ENCODE measurements at places on chromosomes 4 and X.
A peak's percentile ranks its signal among the peaks of the same experiment; 100 is the strongest.

DNA sequence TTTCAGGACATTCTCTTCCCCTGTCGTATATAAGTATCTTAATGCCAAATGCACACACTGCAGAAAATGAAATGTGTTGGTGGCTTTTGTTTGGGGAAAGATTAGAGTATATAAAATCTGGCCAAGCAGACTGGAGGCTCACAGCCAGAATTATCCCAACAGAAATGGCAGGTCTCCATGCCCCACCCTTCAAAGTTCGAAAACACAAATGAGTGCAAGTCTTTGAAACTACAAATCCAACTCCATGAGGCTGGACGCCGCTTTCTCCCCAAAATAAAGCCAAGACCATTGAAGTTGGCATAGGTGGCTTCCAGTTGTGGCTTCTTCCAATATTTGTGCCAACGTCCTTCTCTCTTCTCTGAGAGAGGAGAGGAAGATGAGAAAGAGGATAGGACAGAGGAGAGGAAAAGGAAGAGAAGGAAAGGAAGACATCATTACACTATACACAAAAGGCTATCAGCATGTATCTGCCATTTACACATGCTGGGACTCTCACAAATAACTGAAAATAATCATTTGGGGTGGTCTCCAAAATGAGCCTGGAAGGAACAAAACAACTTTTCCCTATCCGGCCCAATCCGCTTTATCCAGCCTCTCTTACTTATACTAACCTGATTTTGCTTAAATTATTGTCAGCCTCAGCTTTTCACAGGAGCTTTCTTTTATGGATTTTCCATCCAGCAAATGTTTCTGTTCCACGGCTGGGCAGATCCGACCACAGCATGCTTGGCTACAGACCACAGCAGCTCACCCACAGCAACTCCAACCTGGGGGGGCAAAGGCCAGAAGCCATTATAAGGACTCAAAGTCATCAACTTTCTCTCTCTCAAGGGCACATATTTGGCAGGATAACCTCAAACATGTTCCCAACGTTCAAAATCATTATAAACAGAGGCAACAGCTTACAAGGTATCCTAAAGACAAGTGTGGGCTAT is 71.7 kb downstream of the APBB2 start:
- H3K4me1 ChIP-seq: peaks cover 62% of the 10 kb centered on the region
- H3K36me3 ChIP-seq: peaks cover 13% of the 10 kb centered on the region
- DNase-seq: no peak
- no peaks in the 10 kb centered on the region for H3K27me3 ChIP-seq

- peaks cover 5% of the 10 kb centered on the region for H3K4me1 ChIP-seq
- DNase-seq: no peak
- H3K4me3 ChIP-seq: no peak overlapping the region
- no peak overlapping the region for H3K27ac ChIP-seq
- H3K27me3 ChIP-seq: no peaks in the 10 kb centered on the region
Measured at GRCh38 chr4:184331268-184331995, 113.8 kb upstream of the ENPP6 start.

DNA sequence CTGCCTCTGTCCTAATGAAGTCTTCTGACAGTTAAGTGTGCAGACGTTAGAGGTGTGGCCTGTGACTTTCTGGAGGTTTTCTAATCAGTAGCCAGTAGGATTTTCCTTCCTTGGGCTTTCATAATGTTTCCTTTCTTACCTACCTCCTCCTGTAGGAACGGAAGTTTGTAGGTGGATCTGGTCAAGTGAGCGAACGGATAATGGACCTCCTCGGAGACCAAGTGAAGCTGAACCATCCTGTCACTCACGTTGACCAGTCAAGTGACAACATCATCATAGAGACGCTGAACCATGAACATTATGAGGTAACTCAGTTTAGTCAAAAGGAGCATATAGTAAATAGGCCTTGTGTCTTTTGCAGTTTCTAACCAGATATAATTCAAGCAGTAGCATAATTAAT is 75.0 kb downstream of the MAOA start:
- no peak overlapping the region for H3K27ac ChIP-seq
- DNase-seq: no peak
- H3K36me3 ChIP-seq: no peaks in the 10 kb centered on the region

DNA sequence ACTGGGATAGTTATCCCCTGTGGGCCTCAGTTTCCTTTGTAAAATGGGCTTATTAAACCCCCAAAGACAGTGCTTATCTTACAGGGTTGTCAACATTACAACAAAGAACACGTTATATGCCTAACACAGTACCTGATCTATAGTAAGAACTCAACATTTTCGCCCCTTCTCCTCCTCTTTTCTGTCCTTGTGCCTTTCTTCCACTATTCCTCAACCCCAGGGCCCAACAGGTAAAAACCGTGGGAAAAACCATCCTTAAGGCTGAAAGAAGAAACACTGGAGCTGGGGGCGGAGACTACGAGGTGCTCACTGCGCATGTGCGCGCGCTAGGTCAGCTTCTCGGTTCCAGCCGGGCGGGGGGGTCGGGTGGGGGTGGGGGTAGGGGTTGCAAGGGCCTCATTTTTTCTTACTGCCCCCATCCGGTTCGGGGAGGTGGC is 426 bp upstream of the XIAP start:
- H3K27ac ChIP-seq: peak overlapping the region; percentile 93
- peak; percentile 89 for DNase-seq
- H3K36me3 ChIP-seq: no peaks in the 10 kb centered on the region

- no peaks in the 10 kb centered on the region for H3K4me1 ChIP-seq
- H3K27me3 ChIP-seq: peaks cover 28% of the 10 kb centered on the region
- peak; percentile 53 for DNase-seq
- H3K27ac ChIP-seq: no peak overlapping the region
- H3K36me3 ChIP-seq: no peaks in the 10 kb centered on the region
Measured at GRCh38 chrX:2828959-2829411, 255 bp downstream of the GYG2 start.

DNA sequence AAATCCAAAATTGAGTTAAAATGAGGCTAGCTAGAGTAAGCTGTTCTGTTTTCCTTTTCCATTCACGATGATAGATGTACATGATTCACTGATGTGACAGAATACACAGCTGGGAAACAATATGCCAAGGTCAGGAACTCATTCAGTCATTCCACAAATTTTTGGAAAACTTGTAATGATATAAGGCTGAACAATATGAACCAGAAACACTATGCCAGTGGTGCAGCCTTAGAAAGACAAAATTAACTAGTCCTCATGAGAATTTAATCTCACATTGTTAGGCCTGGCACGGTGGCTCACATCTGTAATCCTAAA is 50.0 kb upstream of the NDST3 start:
- no peak for DNase-seq
- no peaks in the 10 kb centered on the region for H3K4me1 ChIP-seq
- no peaks in the 10 kb centered on the region for H3K36me3 ChIP-seq

DNA sequence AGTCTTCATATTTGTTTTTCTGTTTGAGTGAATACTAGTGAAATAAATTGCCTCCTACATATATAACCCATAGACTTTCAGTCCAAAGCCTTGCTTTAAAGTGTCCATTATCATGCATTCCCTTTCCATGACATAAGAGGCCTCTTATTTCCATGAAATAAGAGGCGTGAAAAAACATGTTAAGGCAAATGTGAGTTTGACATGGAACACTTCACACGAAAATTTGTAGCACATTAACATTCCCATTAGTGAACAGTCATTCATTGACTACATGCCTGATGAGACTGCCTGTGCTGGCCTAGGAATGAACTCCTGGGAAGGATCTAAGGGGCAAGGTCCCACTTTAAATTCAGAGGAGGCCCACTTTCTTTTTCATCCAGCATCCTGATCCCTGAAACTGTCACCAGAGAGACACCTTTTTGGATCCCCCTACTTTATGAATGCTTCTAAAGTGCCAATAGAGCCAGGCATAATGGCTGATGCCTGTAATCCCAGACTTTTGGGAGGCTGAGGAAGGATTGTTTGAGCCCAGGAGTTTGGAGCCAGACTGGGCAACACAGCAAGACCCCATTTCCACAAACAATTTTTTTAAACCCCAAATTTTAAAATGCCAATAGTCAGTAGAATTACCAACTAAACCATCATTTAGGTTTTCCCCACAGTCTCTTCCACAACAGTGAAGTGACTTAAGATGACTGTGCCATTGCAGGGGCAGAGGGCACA is 6.7 kb downstream of the RTL8B start:
- H3K4me1 ChIP-seq: peaks cover 1% of the 10 kb centered on the region
- no peaks in the 10 kb centered on the region for H3K36me3 ChIP-seq
- no peak overlapping the region for H3K27ac ChIP-seq
- H3K27me3 ChIP-seq: peaks cover 3% of the 10 kb centered on the region
- no peak for DNase-seq

DNA sequence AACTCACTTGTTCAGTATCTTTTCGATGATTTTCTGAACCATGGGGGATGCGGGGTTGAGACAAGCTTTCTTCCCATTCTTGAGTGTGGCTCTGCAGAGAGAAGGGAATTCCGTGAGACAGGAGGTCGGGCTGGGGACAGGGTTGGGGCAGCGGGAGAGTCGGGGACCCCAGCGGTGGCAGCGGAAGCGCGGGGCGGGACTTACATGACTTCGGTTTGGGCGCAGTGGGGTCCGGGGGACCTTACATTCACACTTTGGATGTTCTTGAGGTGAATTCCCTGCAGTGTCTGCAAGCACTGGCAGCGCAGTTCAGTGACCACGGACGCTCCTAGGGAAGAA is 434 bp downstream of the CXCL3 start:
- H3K36me3 ChIP-seq: no peaks in the 10 kb centered on the region
- peaks cover 33% of the 10 kb centered on the region for H3K4me1 ChIP-seq
- H3K4me3 ChIP-seq: peak overlapping the region; percentile 90
- DNase-seq: no peak
- peak overlapping the region; percentile 93 for H3K27ac ChIP-seq

GRCh38 chr4:121737846-121738554 is 27.0 kb downstream of the SMIM43 start:
- H3K36me3 ChIP-seq: no peaks in the 10 kb centered on the region
- no peaks in the 10 kb centered on the region for H3K4me1 ChIP-seq
- H3K27me3 ChIP-seq: no peaks in the 10 kb centered on the region
- H3K4me3 ChIP-seq: no peak overlapping the region

DNA sequence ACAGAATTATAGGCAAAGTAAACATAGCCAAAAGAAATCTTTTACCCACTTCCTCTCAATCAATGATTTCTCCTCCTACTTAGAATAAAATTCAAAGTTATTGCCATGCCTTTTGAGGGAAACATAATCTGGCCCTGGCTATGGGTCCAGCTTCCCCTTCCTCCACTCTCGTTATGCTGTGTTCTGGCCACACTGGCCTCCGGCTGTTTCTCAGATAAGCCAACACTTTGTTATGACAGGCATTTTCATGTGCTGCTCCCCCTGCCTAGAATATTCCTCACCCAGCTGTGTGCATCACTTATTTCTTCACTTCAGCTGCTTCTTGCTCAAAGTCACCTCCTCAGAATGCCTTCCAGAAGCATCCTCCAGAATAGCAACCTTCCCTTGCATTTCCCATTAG is 386.6 kb upstream of the AADAT start:
- no peak overlapping the region for H3K4me3 ChIP-seq
- H3K27me3 ChIP-seq: no peaks in the 10 kb centered on the region
- no peaks in the 10 kb centered on the region for H3K36me3 ChIP-seq
- no peaks in the 10 kb centered on the region for H3K4me1 ChIP-seq
- no peak for DNase-seq

DNA sequence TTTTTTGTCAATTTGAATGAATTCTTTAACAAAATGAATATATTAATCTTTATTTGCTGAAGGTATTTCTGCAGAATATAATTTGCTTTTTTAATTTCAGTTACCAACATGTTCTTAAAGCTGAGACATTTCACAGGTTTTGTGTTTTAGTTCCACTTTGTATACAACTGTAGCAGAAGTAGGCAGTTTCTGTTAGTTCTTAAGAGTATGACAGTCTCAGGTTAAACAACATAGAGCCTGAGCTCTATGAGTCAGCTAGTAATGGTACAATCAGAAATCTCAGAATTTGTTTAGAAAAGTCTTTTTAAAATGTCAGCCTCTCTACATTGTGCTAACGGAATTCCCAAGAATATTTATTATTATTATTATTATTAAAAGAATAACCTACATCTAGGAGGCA is 50.4 kb downstream of the GSTCD start:
- no peak for DNase-seq
- H3K27me3 ChIP-seq: no peaks in the 10 kb centered on the region
- no peaks in the 10 kb centered on the region for H3K4me1 ChIP-seq
- no peak overlapping the region for H3K4me3 ChIP-seq
- H3K27ac ChIP-seq: no peak overlapping the region
- no peaks in the 10 kb centered on the region for H3K36me3 ChIP-seq

DNA sequence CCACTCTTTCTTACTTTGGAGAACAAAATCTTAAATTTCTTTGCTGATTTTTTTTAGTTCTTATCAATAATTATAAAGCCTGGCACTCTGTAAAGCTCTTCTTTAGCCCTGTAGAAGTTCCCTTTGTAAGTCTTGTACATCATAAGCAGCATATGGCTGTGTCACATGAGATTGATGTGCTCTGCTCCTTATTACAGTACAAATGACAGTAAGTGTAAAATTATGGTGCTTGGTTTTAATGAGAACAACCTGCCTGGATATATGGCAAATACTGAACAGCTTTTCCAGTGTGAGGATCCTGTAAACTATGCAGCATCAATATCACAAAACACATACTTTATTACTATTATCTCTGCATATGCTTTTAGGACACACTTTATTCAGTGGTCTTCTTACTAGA is 145.9 kb upstream of the GNPDA2 start:
- no peaks in the 10 kb centered on the region for H3K4me1 ChIP-seq
- DNase-seq: no peak
- H3K27ac ChIP-seq: no peak overlapping the region
- H3K27me3 ChIP-seq: no peaks in the 10 kb centered on the region
- H3K36me3 ChIP-seq: no peaks in the 10 kb centered on the region

- H3K4me3 ChIP-seq: no peak overlapping the region
- DNase-seq: no peak
- peaks cover 6% of the 10 kb centered on the region for H3K4me1 ChIP-seq
- H3K27me3 ChIP-seq: peaks cover 17% of the 10 kb centered on the region
Measured at GRCh38 chr4:10623241-10623640, 61.3 kb downstream of the CLNK start.

DNA sequence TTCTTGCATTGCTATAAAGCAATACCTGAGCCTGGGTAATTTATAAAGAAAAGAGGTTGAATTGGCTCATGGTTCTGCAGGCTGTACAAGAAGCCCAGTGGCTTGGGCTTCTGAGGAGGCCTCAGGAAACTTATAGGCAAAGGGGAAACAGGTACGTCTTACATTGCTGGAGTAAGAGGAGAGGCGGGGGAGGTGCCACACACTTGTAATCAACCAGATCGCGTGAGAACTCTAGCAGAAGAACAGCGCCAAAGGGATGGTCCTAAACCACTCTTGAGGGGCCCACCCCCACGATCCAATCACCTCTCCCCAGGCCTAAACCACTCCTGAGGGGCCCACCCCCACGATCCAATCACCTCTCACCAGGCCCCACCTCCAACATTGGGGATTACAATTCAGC is 50.6 kb upstream of the SHOX start:
- H3K27ac ChIP-seq: no peak overlapping the region
- no peak overlapping the region for H3K4me3 ChIP-seq
- no peaks in the 10 kb centered on the region for H3K4me1 ChIP-seq
- no peak for DNase-seq

- no peaks in the 10 kb centered on the region for H3K4me1 ChIP-seq
- H3K27me3 ChIP-seq: peaks cover 2% of the 10 kb centered on the region
- DNase-seq: no peak
- no peaks in the 10 kb centered on the region for H3K36me3 ChIP-seq
Measured at GRCh38 chrX:131332331-131332730, 43.2 kb upstream of the IGSF1 start.

GRCh38 chr4:54659749-54660535 is 2.2 kb downstream of the KIT start:
- H3K4me3 ChIP-seq: no peak overlapping the region
- no peak overlapping the region for H3K27ac ChIP-seq

GRCh38 chr4:1449475-1449832 is 43.2 kb upstream of the NKX1-1 start:
- H3K36me3 ChIP-seq: no peaks in the 10 kb centered on the region
- DNase-seq: no peak
- H3K4me3 ChIP-seq: no peak overlapping the region
- no peaks in the 10 kb centered on the region for H3K27me3 ChIP-seq

Data from osteoblast (primary cell).